ENCODE measurements at places on chromosomes 13 and 19.

GRCh38 chr13:29239653-29240525, 355.6 kb downstream of the SLC7A1 start:
- no peak for DNase-seq

DNA sequence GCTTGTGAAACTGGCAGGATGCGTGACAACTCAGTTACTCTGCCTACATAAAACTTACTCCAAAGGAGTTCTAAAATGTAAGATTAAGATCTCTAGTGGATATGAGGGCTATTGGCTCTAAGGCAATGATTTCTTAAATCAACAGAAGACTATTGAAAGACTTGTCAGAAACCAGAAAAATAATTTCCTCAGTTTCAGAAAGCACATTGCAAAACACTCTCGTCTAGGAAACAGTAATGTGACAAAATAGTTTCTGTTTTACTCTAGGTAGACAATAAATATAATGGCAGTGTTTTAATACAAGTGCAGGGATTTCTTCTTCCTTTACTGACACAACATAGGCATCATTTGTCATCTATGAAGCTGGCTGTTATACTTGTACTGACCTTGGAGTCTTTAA, 230.1 kb downstream of the KCTD12 start:
- DNase-seq, result no peak

- DNase-seq, result no peak
These were observed 685.6 kb upstream of the SLITRK1 start for GRCh38 chr13:84567848-84568247.

GRCh38 chr13:21149568-21149967, 26.8 kb downstream of the SKA3 start:
- no peak for DNase-seq

GRCh38 chr13:39037410-39037879, 444 bp downstream of the PROSER1 start:
- DNase-seq, result no peak

- no peak for DNase-seq
These were observed 26.5 kb downstream of the NUMBL start for GRCh38 chr19:40663695-40664692.

GRCh38 chr19:13962699-13963602, 10.6 kb downstream of the DCAF15 start:
- DNase-seq, result peak; percentile 48

DNA sequence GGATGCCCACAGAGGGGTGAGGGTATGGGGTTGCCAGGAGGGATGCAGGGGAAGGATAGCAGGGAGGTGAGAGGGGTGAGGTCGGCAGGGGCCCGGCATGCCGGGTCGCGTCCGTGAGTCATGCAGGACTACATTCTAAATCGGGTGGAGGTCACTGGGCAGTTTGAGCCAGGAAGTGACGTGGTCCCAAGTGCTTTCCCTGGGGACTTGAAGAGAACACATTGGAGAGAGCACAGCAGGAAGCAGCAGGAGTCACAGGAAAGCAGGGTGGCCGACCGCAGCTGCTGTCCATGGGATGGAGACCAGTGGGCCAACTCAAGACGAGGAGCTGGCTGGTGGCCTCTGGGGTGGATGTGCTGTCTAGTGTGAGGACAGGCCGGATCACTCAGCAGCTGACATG, 92.0 kb upstream of the WASF3 start:
- no peak for DNase-seq

DNA sequence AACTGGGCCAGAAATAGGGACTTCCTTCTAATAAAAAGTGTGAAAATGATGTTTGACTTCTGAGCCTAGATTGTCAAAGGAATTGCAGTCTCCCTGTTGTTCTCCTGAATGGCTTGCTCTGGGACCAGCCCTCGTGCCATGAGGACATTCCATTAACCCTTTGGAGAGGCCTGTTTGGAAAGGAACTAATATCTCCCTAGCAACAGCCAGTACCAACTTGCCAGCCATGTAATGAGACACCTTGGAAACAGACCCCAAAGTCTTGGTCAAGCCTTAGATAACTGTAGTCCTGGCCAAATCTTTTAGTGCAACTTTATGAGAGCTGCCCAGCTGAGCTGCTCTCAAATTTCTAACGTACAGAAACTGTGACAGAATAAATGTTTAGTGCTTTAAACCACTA, 8.2 kb upstream of the SIAH3 start:
- DNase-seq, result no peak

GRCh38 chr13:43364210-43365038, 341.0 kb downstream of the DNAJC15 start:
- peak; percentile 65 for DNase-seq

GRCh38 chr19:6588508-6589345, 2.2 kb downstream of the CD70 start:
- DNase-seq, result no peak

GRCh38 chr13:76878043-76878442, 8.2 kb downstream of the KCTD12 start:
- no peak for DNase-seq

DNA sequence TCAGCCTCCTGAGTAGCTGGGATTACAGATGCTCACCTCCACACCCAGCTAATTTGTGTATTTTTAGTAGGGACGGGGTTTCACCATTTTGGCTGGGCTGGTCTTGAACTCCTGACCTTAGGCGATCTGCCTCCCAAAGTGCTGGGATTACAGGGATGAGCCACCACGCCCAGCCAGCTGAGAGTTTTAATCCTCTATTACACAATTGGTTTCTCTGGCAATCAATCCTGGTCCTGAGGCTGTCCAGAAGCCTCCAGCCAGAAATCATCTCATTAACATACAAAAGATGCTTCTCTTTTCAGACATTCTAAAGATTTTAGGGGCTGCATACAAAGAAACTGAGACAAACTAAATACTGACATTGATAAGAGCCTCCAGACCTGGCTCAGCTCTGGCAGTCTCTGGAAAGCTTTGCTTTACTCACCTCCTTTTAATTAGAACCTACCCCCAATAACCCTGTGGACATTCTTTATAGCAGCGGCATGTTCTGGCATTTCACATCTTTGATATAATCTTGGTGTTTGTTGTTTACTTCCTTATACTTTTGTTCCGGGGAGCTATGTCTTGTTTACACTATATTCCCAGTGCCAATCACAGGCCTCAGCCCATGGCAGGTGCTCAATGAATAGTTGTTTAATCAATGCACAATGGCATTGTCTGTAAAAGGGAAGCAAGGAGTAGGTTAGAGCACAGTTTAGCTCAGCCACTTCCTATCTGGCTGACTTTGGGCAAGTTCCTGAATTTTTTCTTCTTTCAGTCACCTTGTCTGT, 4.1 kb upstream of the ZNF724 start:
- no peak for DNase-seq

- no peak for DNase-seq
These were observed 114.8 kb upstream of the TRPC4 start for GRCh38 chr13:37984357-37984756.

DNA sequence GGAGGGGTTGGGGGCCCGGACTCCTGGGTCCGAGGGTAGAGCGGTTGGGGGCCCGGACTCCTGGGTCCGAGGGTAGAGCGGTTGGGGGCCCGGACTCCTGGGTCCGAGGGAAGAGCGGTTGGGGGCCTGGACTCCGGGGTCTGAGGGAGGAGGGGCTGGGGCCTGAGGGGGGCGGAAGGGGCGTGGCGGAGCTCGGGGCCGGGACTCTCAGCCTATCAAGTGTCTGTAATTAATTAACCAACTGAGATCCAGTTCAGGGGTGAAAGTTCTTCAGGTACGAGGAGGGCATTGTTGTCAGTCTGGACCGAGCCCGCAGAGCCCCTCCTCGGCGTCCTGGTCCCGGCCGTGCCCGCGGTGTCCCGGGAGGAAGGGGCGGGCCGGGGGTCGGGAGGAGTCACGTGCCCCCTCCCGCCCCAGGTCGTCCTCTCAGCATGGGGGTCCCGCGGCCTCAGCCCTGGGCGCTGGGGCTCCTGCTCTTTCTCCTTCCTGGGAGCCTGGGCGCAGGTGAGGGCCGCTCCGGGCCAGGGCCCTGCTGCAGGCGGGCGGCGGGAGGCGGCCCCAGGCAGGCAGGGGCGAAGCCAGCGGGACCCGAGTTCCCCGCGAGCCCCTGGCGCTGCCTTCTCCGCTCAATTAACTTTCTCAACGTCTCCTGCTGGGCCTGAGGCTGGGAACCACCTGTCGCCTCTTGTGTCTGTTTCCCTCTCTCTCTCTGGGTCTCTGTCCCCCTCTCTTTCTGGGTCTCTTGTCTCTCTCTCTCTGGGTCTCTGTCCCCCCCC, 697 bp downstream of the FCGRT start:
- DNase-seq, result no peak

- no peak for DNase-seq
These were observed 61.9 kb downstream of the DPF1 start for GRCh38 chr19:38162094-38162493.

- no peak for DNase-seq
These were observed 14.7 kb upstream of the SIGLEC6 start for GRCh38 chr19:51546107-51546649.

GRCh38 chr19:39498798-39499642, at the start of gene DLL3:
TSS of gene DLL3 (plus strand) at chr19:39498947. CDS start at chr19:39498975, 28 bp downstream.
- DNase-seq, result no peak

- DNase-seq, result no peak
These were observed 8.3 kb downstream of the ZNF554 start for GRCh38 chr19:2827840-2828489.

DNA sequence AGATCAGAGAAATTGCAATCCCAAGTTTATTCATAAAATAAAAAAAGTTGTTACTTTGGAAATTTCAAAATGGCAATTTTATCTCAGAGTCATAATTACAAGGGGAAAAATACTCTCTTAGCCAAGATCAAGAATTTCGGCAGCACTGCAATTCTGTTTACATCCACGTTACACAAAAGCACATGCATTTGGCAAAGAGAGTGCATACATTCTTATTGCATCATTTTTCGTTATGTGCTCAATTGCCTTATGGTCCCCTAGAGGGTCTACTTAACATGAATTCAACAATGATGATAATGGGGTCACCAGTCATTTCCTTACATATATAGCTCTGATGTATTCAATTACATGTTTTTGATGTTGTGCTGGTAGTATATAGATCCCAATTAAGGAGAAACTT, 498.0 kb downstream of the DIAPH3 start:
- no peak for DNase-seq

- DNase-seq, result no peak
These were observed 9.5 kb downstream of the ZNF432 start for GRCh38 chr19:52039169-52039568.

DNA sequence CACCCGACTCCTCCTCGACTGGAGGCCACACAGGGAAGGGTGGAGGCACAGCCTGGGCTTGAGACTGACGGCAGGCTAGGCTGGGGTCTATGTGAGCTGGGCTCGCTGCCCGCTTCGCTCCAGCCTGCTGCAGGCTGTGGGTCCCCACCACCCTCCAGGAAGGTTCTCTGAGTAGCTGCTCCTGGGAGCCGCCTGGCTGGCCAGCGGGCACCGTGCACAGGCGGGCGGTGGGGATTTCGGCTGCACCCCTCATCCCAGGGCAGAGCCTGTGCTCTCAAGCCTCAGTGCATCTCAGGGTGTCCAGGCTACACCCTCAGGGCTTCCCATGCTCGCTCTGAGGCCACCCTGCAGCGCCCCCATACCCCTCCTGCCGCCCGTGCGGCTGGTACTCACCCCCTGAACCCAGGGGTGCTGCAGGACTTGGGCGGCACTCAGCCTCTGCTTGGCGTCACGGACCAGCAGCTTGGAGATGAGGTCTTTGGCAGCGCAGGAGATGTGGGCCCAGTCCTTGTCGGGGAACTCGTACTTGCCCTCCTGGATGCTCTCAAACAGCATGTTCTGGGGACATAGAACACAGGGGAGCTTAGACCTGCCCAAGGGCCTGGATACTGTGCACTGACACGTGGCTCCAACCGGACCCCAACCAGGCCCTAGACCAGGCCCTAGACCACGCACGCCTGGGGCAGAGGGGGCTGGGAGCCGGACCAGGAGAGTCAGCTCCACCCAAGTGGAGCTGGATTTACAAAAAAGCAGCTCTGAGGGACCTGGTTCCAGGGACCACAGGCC, 10.2 kb downstream of the MKNK2 start:
- DNase-seq, result no peak

DNA sequence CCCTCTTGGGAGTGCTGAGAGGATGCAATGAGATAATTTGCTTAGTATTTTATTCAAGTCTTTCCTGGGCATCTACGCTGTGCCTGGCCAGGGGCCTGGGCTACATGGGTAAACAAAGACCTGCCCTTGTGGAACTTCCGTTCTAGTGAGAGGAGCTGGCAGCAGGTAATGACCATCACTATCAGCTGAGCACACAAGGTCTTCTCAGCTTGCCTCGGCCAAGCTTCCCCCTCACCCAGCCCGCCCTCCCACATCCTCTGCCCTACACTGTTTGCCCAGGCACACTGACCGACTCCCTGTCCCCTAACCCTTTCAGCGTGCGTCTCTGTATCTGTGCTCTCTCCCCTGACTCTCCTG, 8.6 kb upstream of the FKRP start:
- no peak for DNase-seq

GRCh38 chr19:31233295-31233800, 115.9 kb downstream of the TSHZ3 start:
- DNase-seq, result no peak

GRCh38 chr19:51127032-51127431, 2.3 kb downstream of the SIGLEC9 start:
- no peak for DNase-seq

- DNase-seq, result no peak
These were observed 8.0 kb downstream of the VSIG10L start for GRCh38 chr19:51333836-51334460.

DNA sequence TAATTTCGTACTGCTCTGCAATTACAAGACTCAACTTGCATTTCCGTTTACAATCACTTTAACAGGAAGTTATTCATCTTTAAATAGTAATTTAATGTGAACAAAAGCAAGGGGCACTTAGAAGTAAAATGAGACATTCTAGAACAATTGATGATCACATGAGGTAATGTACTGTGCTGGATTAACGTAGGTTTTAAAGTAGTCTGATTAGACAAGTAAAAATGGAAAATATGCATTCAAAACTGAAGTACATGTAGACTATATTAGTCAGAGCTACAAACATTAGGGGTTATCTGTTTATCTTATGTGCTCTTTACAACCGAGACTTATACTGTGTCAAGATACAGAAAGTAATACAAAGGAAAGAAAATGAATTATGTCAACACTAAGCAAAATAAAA, 1528.0 kb downstream of the SLITRK5 start:
- no peak for DNase-seq

GRCh38 chr19:51000981-51001380, 423 bp downstream of the KLK8 start:
- no peak for DNase-seq

- DNase-seq, result peak; percentile 6
These were observed 147.4 kb downstream of the ABCC4 start for GRCh38 chr13:95153647-95154412.

All from astrocyte of the cerebellum (primary cell).